ENCODE measurements at places on chromosomes 2 and 18.

DNA sequence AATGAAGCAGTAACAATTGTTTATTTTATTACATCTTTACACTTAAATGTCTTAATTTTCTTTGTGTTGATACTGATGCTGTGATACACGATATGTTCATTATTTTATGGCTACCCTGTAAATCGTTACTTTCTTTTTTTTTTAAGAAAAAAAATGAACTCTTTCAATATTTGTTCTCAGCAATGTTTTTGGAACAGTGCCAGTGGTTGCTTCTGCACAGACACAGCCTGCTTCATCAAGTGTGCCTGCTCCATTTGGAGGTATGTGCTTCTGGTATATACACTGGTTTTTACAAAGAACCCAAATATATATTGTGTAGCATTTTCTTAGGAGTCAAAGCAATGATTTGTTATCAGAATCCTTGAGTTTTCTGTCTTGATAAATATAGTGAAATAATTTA is 62.2 kb upstream of the SCYGR2 start:
- DNase-seq, result no peak

DNA sequence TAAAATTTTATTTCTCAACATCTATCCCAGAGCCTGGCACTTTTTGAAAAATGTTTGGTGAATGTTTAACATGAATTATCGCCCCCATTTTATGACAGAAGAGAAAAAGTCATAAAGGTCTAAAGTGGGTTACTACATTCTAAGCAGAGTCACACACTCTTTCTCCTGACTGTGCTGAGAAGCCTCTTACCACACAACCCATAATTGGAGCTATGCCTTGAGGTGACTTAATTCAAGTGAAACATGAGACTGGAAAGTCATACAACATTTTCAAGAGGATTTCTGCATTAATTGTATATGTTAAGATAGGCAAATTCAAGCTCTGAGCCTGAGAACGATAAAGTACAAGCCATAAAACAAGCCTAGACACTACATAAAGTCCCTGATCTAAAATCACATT is 3.1 kb upstream of the DSEL start:
- DNase-seq, result no peak

- DNase-seq, result no peak
Measured at GRCh38 chr18:45343365-45343764, 271.9 kb upstream of the SLC14A2 start.

- no peak for DNase-seq
Measured at GRCh38 chr18:28039078-28039477, 137.9 kb downstream of the CDH2 start.

- no peak for DNase-seq
Measured at GRCh38 chr2:177682006-177682405, 289.4 kb downstream of the AGPS start.

GRCh38 chr2:120776649-120777048 is 41.0 kb downstream of the GLI2 start:
- DNase-seq, result no peak

DNA sequence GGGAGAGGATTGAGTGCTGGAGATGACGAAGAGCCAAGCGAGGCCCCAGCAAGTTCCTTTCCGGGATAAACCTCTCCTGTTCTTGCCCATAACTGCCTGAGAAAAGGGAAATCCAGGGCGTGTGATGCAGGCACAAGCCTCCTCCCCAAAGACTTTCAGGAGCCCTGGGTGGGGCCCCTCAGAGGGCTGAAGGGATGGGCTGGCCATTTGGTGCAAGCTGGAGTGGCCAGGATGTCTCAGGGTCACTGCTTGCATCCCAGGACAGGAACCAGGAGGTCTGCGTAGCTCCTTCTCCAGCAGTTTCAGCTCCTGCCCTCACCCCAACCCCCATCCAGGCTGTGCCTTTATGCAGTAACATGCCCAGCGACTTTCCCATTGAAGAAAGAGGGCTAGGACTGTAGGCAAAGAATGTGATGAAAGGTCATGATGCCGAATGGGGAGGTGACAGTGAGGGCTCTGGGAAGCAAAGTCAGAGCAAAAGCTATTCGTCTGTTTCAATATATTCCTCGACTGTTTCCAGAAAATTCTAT is 80.2 kb downstream of the PXDN start:
- no peak for DNase-seq
